ENCODE measurements at places on chromosomes 6 and 20.

GRCh38 chr6:33147807-33148666 is 44.2 kb downstream of the COL11A2 start:
- no peaks in the 10 kb centered on the region for H3K36me3 ChIP-seq
- no peak for DNase-seq
- no peak overlapping the region for H3K27ac ChIP-seq
- H3K4me3 ChIP-seq = no peak overlapping the region
- H3K27me3 ChIP-seq = no peaks in the 10 kb centered on the region

DNA sequence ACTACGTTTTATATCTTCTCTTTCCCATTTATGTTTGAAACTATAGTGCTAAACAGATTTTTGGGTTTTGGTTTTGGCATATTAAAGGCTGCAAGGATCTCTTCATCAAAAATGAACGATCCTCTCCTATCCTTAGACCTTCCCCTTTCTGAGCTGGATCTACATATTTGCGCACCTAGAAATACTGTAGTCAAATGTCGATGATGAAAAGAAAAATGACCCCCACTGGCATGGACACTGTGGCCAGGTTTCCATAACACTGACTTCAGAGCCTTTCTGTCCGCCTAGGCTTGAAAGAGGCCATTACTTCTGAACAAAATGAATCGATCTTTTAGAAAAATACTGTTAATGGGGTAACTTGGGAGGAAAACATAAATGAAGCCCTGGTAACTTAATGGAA is 5.8 kb downstream of the FLRT3 start:
- H3K36me3 ChIP-seq = no peaks in the 10 kb centered on the region
- no peaks in the 10 kb centered on the region for H3K27me3 ChIP-seq
- DNase-seq = no peak
- no peak overlapping the region for H3K4me3 ChIP-seq
- H3K4me1 ChIP-seq = no peaks in the 10 kb centered on the region
- no peak overlapping the region for H3K27ac ChIP-seq

GRCh38 chr20:56411759-56412472 is at the start of gene CASS4:
Gene CASS4 (plus strand): TSS chr20:56412260. CDS start chr20:56412459, 199 bp downstream.
- peaks cover 25% of the 10 kb centered on the region for H3K36me3 ChIP-seq
- peak within 1 kb of the TSS; percentile 53 for H3K27ac ChIP-seq
- DNase-seq = no peak
- H3K4me3 ChIP-seq = no peak within 1 kb of the TSS
- no peaks in the 10 kb centered on the region for H3K4me1 ChIP-seq

- H3K36me3 ChIP-seq = no peaks in the 10 kb centered on the region
- H3K4me1 ChIP-seq = peaks cover 13% of the 10 kb centered on the region
Observed at GRCh38 chr20:17369506-17369905, 142.7 kb downstream of the PCSK2 start.

DNA sequence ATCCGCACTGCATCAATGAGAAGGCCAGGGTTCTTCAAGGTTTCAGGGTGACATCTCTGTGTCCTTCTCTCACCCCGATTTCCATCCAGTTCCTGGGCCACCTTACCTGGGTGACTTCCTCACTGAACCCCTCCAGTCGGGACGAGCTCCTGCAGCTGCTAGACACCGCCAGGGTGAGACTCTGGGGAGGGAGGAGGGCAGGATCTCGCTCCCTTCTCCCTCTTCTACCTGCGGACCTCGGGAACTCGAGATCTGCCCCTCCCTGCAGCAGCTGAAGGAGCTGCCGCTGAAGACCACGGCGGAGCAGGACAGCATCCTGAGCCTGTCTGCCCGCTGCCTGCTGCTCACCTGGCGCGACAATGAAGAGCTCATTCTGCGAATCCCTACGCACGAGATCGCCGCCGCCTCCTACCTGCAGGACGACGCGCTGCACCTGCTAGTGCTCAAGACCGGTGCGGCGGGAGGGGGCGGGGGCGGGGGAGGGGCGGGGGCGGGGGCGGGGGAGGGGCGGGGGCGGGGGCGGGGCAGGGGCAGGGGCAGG is 7.5 kb downstream of the CCM2L start:
- peaks cover 14% of the 10 kb centered on the region for H3K4me1 ChIP-seq
- no peak for DNase-seq
- H3K4me3 ChIP-seq = peak overlapping the region; percentile 74
- H3K27me3 ChIP-seq = peaks cover 14% of the 10 kb centered on the region

- H3K27me3 ChIP-seq = no peaks in the 10 kb centered on the region
- peaks cover 61% of the 10 kb centered on the region for H3K4me1 ChIP-seq
- H3K4me3 ChIP-seq = no peak overlapping the region
- no peak for DNase-seq
- H3K27ac ChIP-seq = no peak overlapping the region
Observed at GRCh38 chr6:31128093-31128676, 7.9 kb upstream of the CDSN start.

GRCh38 chr20:37375227-37375626 is 29.3 kb downstream of the SRC start:
- peaks cover 14% of the 10 kb centered on the region for H3K4me1 ChIP-seq
- H3K4me3 ChIP-seq = no peak overlapping the region
- no peak overlapping the region for H3K27ac ChIP-seq
- no peaks in the 10 kb centered on the region for H3K36me3 ChIP-seq
- no peaks in the 10 kb centered on the region for H3K27me3 ChIP-seq
- DNase-seq = no peak

- H3K4me3 ChIP-seq = peak within 1 kb of the TSS; percentile 27
- no peaks in the 10 kb centered on the region for H3K27me3 ChIP-seq
- peak within 1 kb of the TSS; percentile 91 for H3K27ac ChIP-seq
- peaks cover 17% of the 10 kb centered on the region for H3K4me1 ChIP-seq
- no peaks in the 10 kb centered on the region for H3K36me3 ChIP-seq
Observed at GRCh38 chr6:32952817-32953739, at the start of gene HLA-DMA. Gene HLA-DMA (minus strand): TSS chr6:32953097. CDS start chr6:32953036, 61 bp downstream.

- no peaks in the 10 kb centered on the region for H3K36me3 ChIP-seq
- H3K27me3 ChIP-seq = no peaks in the 10 kb centered on the region
- no peak overlapping the region for H3K27ac ChIP-seq
- no peak overlapping the region for H3K4me3 ChIP-seq
Observed at GRCh38 chr6:155310596-155310995, 3.7 kb downstream of the TFB1M start.

DNA sequence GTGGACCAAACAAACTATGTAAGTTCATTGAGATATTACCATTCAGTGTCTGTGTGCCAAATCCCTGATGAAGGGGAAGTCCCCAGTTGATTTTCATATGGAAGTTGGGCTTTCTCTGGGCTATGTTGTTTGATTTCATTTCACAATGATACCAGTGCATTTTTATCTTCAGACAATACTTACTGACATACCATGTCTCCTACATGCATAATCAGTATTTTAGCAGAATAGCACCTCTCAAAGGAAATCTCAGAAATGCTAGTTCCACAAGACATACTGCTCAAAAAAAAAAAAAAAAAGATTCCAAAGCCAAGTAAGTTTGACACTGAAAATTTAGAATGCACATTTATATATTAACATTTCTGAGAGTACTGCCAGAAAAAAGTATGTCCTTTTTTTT is 168.8 kb upstream of the RNF217 start:
- H3K27ac ChIP-seq = no peak overlapping the region
- H3K27me3 ChIP-seq = no peaks in the 10 kb centered on the region
- H3K4me3 ChIP-seq = no peak overlapping the region
- no peaks in the 10 kb centered on the region for H3K4me1 ChIP-seq
- no peak for DNase-seq
- H3K36me3 ChIP-seq = no peaks in the 10 kb centered on the region
